CD4-positive, alpha-beta T cell treated with Interleukin-12 subunit alpha and Interleukin-12 subunit beta, for 1 hour (primary cell): ENCODE measurements at places on chromosomes 6 and 20.

- no peak for DNase-seq
These were observed 138.1 kb downstream of the TFAP2A start for GRCh38 chr6:10276660-10277287.

DNA sequence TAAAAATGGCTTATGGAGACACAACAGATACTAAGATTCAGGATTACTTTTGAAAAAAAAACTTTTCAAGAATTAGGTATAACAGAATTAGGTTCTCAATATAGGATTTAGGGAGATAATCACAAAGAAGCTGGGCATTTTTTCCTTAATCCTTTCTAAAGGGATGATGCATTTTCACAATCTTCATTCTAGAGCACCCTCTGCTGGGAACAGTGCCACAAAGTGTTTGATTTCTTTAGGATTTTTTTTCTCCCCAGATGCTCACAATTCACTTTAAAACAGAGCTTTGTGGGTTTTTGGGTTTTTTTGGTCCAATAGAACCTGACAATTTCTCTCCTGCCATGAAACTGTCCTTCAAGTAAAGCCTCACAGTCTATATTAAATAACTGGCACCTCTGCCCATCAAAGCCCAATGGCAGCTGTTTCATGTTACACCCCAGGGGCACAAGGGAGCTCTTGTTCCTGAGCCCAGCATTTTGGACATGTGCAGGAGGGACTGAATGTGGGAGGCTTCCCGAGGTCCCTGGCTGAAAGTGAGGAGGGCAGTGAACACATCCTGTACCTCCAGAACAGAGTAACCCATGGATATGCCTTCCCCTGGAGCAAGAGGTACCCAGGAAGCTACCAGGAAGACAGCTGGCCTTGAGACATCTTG lies 39.7 kb downstream of the PREP start:
- DNase-seq: no peak

- DNase-seq: no peak
These were observed 98.9 kb upstream of the ADGRF4 start for GRCh38 chr6:47599512-47599911.

DNA sequence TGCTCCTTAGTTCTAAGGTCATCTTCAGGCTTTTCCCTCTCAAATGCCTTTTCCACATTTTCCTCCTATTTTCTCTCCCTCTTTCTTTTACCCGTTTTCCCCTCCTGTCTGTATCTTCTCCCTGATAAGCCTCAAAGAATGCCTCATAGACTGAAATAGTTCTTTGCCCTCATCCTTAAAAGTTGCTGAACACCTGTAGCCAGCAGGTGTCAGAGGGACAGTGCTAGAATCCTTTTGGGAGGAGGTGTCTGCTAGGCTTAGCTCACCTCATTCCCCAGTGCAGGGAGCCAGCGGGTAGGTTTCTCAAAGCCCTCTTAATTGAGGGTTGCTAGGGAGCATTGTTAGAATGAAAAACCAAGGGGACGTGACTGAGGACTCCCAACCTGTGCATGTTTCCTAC lies 204.0 kb downstream of the TSHZ2 start:
- no peak for DNase-seq

DNA sequence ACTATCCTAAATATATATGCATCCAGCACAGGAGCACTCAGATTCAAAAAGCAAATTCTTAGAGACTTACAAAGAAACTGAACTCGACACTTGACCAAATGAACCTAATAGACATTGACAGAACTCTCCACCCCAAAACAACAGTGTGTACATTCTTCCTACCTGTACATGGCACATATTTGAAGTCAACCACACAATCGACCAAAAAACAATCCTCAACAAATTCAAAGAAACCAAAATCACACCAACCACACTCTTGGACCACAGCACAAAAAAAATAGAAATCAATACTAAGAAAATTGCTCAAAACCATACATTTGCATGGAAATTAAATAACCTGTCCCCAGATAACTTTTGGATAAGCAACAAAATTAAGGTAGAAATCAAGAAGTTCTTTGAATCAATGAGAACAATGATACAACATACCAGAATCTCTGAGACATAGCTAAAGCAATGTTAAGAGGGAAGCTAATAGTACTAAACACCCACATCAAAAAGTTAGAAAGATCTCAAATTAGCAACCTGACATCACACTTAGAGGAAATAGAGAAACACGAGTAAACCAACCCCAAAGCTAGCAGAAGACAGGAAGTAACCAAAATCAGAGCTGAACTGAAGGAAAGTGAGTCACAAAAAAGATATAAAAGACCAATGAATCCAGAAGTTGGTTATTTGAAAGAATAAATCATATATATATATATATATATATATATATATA lies 12.5 kb upstream of the TREM1 start:
- peak; percentile 67 for DNase-seq

DNA sequence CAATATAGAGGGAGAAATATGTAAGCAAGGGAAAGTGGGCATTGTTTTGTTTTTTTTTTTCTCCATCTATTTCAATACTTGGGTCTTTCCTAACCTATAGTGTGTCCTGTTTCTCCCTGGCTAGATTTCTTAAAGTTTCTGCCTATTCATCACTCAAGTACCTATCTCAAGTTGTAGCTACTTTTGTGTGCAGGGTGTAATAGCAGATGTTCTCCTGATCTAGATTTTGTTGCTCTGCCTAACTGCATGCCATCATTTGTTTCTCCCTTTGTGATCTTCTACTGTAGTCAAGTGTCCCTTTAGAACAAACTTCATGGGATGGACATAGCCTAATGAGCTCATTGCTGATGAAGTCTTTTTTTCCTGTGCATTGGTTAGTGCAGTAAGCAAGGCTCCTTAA lies 45.8 kb downstream of the TOP1 start:
- no peak for DNase-seq

DNA sequence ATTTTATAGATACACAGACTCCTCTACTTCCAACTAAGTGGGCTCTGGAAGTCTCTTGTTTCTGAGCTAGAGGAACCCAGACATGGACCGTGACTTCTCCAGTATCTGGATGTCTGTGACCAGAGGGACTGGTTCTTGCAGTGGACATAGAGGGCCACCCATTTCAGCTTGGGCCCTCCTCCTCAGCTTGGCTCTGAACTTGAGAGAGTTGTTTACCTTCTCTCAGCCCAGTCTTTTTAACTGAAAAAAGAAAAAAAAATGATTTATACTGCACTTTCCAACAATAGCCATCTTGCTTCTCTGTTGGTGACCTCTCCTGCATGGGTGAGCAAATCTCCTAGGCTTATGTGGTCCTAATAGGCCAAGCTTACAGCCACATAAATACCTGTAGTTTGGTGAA lies 60.3 kb upstream of the TMEM181 start:
- DNase-seq: no peak

GRCh38 chr20:57977141-57977540 lies 251.3 kb downstream of the ANKRD60 start:
- no peak for DNase-seq

GRCh38 chr6:170473301-170473717 lies 79.8 kb downstream of the PSMB1 start:
- DNase-seq: no peak

DNA sequence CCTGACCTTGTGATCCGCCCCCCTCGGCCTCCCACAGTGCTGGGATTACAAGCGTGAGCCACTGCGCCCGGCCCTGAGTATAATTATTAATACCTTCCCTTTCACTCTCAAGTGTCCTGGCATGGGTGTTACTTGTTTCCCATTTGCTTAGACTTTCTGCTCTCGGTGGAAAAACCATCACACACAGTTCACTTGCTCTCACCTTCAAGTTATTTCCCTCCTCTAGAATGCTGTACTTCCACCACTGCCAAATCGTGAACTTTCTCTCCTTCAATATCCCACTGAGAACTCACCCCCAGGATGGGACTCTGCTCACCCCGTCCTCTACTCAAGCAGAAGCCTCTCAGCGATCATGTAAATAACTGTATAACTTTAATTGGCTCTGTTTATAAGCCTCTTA lies 4.6 kb upstream of the HIVEP1 start:
- DNase-seq: no peak

GRCh38 chr6:86775893-86776292 lies 161.4 kb upstream of the HTR1E start:
- no peak for DNase-seq

DNA sequence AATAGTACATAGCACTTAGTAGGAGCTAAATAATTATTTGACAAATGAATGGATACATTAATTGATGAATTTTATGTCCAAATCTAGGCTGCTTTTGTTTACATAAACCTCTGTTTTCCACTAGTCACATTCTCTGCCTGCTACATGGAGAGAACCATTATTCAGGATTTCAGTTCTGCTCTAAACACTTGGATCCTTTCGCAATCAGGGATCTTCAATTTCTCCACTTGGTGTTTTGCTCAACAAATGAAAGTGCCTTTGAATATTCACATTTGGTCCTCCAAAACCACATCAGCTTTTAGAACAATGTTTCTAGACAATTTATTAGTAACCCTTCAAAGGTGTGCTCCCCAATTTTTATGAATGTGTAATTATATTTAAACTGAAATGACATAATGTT lies 30.6 kb upstream of the HLA-DQB1 start:
- DNase-seq: no peak

DNA sequence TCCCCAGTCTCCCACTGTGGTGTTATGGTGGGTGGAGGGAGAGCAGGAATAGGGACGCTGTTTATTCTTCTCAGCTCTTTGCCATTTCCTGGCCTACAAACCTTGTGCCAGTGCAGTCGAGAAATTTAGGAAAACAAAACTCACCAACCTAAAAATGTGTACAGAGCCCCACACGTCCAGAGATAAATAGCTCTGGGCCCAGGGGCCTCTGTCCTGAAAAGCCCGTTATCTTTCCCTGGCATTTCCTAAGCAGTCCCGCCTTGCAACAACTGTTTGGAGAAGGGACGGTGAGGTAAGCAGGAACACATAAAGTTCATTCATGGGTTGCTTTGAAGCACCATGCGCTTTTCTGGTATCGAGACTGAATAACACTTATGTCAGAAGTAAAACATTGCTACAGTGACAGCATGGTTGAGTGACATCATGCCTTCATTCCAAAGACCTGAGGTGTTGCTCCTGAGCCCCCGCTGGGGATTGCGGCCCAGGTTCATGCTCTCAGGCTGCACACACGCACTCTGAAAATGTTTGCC lies 80.1 kb upstream of the NXT1 start:
- DNase-seq: no peak

DNA sequence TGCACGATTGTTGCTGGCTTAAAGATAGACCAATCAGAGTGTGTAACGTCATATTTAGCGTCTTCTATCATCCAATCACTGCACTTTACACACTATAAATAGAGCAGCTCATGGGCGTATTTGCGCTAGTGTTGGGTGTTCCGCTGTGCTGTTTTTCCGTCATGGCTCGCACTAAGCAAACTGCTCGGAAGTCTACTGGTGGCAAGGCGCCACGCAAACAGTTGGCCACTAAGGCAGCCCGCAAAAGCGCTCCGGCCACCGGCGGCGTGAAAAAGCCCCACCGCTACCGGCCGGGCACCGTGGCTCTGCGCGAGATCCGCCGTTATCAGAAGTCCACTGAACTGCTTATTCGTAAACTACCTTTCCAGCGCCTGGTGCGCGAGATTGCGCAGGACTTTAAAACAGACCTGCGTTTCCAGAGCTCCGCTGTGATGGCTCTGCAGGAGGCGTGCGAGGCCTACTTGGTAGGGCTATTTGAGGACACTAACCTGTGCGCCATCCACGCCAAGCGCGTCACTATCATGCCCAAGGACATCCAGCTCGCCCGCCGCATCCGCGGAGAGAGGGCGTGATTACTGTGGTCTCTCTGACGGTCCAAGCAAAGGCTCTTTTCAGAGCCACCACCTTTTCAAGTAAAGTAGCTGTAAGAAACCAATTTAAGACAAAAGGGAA lies 57.9 kb downstream of the TRIM38 start:
- peak; percentile 93 for DNase-seq

DNA sequence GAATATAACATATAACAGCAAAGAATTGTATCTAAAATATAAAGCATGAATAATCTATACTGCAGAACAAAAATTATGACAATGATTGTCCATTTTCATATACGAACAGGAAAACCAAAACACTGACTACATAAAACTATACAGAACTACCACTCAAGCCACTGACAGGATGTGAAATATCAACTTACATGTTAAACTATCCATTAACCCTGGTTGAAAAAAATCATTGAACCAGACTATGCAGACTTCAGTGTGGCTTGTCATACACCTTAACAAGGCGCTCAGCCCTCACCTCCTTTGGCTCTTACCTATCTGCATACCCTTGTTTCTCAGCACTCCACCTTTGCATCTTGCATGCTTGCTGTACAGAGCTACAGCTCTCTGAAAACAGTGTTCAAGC lies 34.9 kb downstream of the ASCC3 start:
- no peak for DNase-seq

GRCh38 chr6:112004201-112005012 lies 49.5 kb upstream of the CCN6 start:
- no peak for DNase-seq

- DNase-seq: no peak
These were observed 138.3 kb upstream of the CDYL start for GRCh38 chr6:4637691-4638433.
